ENCODE measurements at places on chromosomes 3 and 15. TPM values are rescaled to one million over a fixed set of nuclear protein-coding genes. Genes with fewer than 3 reads are reported as not detected.

DNA sequence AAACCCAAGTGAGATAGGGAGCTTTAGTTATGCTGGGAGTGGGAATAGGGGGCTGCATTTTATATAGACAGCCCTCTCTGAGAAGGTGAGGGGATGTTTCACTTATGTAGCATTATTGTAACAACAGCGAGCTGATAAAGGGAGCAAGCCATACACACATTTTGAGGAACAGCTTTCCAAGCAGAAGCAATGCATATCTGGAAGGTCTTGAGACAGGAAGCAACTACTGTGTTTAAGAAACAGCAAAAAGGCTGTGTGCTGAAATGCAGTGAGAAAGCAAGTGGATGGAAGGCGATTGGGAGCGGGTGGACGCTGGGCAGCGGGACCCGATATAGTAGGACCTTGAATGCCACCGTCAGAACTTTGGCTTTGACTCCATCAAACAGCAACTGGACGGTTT, 155.9 kb upstream of the TBL1XR1 start:
- no peak for DNase-seq

GRCh38 chr15:32730677-32731654, 13.2 kb downstream of the GREM1 start:
- no peak for DNase-seq

- no peak for DNase-seq
These were observed 44.7 kb downstream of the NCK1 start for GRCh38 chr3:136906725-136907124.

- DNase-seq, result no peak
These were observed 243.2 kb downstream of the NSUN3 start for GRCh38 chr3:94305835-94306611.

The OCA2 gene
- total RNA-seq, result 1.5 TPM

DNA sequence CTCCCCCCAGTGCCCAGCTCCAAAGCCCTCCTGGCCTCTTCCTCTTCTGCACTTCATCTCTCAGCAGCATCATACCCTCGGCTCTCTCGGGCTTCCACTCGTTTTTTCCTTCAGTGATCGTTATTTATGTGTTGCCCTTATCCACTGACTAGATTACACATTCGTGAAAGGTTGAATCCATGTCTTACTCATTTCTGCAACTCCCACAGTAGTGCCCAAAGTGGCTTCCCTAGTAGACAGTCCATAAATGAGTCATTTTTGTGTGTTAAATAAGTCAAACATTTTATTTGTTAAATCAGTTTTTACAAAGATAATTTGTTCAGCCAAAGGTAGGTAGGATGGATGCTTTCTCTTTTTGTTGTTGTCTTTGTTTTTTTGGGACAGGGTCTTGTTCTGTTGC, 87.4 kb downstream of the CRTC3 start:
- no peak for DNase-seq

DNA sequence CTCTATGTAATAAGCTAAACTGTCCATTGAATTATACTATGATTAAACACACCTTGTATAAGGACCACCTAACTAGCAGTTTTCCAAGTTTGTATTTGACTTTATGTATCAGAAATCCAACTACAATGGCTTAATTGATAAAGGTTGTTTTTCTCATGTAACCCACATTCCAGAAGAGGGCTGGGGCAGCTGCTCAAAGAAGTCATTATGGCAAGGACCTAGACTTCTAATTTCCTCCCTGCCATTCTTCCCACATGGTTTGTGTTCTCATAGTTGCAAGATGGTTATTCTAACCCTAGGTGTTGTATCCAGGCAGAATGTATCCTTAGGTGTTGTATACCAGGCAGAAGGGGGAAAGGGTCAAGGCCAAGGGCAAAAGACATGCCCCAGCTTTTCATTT, 35.7 kb downstream of the GPR176 start:
- no peak for DNase-seq

GRCh38 chr15:60912984-60913697, 316.0 kb downstream of the RORA start:
- no peak for DNase-seq

The FBLN2 gene
- 1.6 TPM for total RNA-seq

GRCh38 chr3:5442106-5442785, 254.7 kb downstream of the EDEM1 start:
- no peak for DNase-seq

The CNTN4 gene
- total RNA-seq, result not detected

DNA sequence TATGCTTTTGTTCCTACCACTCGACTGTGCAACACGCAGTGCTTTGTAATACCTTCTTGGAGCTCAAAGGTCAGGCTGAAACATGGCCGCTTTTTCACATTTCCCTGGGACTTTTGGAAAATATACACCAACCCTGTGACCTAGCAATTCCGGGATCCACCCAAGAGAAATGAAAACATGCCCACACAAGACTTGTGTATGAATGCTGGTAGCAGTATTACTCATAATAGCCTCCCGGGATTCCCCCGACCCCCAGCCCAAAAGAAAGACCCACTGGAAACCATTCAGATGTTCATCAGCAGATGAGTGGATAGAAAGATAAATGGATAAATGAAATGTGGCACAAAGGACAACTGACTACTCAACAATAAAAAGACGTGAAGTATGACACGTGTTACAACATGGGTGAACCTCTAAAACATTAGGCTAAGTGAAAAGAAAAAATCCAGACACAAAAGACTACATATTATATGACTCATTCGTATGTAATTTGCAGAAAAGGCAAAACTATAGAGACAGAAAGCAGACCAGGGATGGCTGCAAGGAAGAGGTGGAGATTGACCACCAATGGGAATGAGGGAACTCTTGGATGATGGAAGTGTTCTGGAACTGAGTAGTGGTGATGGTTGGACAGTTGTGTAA, 104.1 kb downstream of the PGPEP1L start:
- no peak for DNase-seq

The ERICH6 gene
- 0.35 TPM for total RNA-seq

The ACAN gene
- not detected for total RNA-seq

- no peak for DNase-seq
These were observed 47.2 kb downstream of the MCF2L2 start for GRCh38 chr3:183381179-183381578.

GRCh38 chr15:60477916-60478565, 901 bp downstream of the ICE2 start:
- no peak for DNase-seq

All from natural killer cell (primary cell).